CD4-positive, alpha-beta T cell (primary cell): ENCODE measurements at places on chromosomes 5 and 9. TPM values are rescaled to one million over a fixed set of nuclear protein-coding genes. Genes with fewer than 3 reads are reported as not detected.

Gene GADD45G
- 16.1 TPM for total RNA-seq

Gene IFT74
- total RNA-seq: 7.7 TPM

Gene SPINK7
- total RNA-seq: not detected

Gene GABRA1
- not detected for total RNA-seq

Gene PIP5KL1
- total RNA-seq: 3.3 TPM

Gene CCL27
- total RNA-seq: not detected

Gene SLC46A2
- not detected for total RNA-seq

Gene ARHGEF37
- not detected for total RNA-seq

Gene GKAP1
- 7.3 TPM for total RNA-seq

Gene CDX1
- not detected for total RNA-seq

Gene ZNF462
- 1.3 TPM for total RNA-seq

Gene FCN1
- 10.5 TPM for total RNA-seq

Gene TLR4
- total RNA-seq: 0.44 TPM

Gene SLC24A2
- total RNA-seq: not detected

Gene QSOX2
- 14.4 TPM for total RNA-seq

Gene IL5
- total RNA-seq: not detected

Gene ESM1
- not detected for total RNA-seq

Gene FBN2
- total RNA-seq: 0.06 TPM
